Stimulated activated CD4-positive, alpha-beta T cell treated with anti-CD3 and anti-CD28 coated beads, Interleukin-4, amount 100 ng/mL, for 1 hour (primary cell): ENCODE measurements at places on chromosomes 16 and 17.
A peak's percentile ranks its signal among the peaks of the same experiment; 100 is the strongest.

DNA sequence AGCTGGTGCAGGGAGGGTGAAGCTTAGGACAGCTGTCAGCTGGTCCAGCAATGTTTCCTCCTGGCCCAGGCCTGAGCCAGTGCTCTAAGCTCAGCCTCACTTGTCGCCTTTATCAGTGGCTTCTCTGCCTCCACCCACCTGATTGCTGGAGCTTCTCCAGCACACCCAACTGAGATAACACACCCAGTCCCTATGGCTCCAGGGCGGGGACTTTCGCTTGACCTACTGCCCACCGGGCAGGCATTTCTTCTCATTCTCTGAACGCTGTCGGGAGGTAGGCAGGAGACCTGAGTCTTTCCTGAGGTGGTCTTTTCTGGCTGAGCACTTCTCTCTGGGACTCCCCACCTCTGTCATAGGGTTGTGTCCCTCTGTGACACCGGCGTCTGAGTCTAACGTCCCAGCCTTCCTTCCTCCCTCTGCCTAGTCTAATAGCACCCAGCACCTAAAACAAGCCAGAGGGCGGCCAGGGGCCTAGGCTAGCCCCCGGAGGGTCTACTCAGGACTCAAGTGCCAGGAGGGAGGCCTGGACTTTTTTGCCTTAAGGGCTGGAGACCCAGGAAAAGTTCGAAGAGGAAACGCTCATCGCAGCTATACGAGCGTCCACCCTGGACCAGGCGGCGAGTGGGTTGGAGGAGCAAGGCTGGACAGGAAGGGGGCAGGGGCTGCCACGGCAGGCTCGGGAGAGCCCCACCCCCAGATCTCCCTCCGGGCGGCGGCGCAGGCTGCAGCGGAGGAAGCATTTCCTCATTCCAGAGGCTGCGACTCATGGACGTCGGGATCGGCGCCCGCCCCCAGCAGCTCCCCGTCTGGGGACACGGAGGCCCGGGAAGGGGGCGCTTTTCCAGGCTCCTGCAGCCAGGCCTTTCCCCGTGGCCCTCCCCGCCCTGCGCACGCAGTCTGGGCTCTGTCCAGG lies 756 bp downstream of the TAX1BP3 start:
- DNase-seq = peak; percentile 14

- DNase-seq = no peak
Observed at GRCh38 chr17:7867881-7868329, 10.1 kb downstream of the CYB5D1 start.

DNA sequence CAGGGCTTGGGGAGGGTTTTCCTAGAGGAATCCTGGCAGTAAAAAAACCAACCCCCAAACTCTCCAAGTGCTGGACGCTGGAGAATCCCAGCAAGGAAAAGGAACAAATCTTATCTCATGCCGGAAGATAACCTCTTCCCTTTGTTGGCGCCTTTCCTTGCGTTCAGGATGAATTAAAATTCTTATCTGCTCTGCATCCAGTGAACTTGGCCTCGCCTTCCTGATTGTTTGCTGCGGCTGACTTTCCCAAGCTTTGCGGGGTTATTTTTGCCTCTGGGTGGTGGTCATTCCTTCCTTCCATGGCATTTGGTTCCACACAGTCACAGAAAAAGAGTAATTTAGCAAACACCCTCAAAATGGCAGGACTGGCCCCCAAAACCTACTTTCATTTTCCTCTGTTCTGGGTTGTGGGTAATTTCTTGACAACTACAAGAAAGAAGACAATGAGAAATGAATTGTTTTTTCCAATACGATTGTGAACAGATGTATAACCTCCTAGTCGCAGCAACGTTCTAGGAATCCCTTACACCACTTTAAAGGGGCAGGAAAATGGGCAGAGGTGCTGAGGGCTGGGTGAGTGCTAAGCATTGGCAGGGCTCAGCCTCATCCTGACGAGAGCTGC lies 77.8 kb downstream of the MRC2 start:
- DNase-seq = no peak

DNA sequence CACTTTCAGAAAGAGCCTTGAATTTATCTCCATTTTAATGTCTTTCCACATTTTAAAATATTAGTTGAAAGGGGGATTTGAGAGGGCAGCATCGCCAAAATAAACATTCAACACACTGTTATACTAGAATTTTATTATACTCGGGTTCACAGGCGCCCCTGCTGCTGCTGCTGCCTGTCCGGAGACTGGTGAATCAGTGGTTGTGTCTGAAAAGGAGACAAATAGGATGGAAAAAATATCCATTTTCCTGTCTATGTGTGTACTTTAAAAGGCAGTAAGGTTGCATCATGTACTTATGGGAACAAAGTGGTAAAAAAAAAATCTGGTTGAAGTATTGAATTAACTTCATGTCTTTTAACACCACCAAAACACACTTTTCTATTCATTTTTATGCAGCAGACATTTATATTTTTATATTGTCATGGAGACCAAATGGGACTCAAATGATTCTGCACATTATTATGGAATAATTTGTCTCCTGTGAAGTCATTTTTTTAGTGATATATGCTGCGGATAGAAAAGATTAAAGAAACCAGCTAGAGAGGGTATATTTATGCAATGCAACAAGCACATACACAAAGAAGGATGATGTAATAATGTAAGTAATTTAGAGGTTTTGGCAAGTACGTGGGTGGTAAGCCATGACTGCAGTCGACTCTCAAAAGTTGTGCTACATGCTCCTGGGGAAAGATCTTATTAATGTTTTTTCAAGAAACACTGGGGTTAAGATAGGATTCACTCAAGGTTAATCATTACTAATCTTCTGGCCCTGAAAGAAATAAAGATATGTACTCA lies 759.0 kb upstream of the SOX9 start:
- DNase-seq = no peak

GRCh38 chr17:32927724-32928585 lies at the start of gene TMEM98:
TSS of gene TMEM98 (plus strand) at chr17:32928153. CDS start at chr17:32931529, 3,376 bp downstream.
- peak; percentile 5 for DNase-seq

- no peak for DNase-seq
Observed at GRCh38 chr16:11071829-11072228, 127.5 kb downstream of the CLEC16A start.

DNA sequence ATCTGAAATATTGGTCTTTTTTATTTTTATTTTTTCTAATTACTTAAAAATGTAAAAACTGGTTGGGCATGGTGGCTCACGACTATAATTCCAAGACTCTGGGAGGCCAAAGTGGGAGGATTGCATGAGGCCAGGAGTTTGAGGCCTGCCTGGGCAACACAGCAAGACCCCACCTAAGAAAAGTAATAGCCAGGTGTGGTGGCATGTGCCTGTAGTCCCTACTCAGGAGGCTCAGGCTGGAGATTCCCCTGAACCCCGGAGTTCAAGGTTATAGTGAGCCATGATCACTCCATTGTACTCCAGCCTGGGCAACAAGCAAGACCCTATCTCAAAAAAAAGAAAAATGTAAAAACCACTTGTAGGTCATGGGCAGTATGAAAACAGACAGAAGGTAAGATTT lies 36.8 kb upstream of the CDH3 start:
- no peak for DNase-seq

GRCh38 chr16:88264641-88265285 lies 118.0 kb upstream of the ZNF469 start:
- peak; percentile 50 for DNase-seq

- DNase-seq = no peak
Observed at GRCh38 chr16:59567496-59567895, 833.4 kb upstream of the GOT2 start.

- peak; percentile 81 for DNase-seq
Observed at GRCh38 chr17:35930211-35931065, at the start of gene RDM1. TSS of gene RDM1 (minus strand) at chr17:35930773. CDS start at chr17:35930727, 46 bp downstream.

DNA sequence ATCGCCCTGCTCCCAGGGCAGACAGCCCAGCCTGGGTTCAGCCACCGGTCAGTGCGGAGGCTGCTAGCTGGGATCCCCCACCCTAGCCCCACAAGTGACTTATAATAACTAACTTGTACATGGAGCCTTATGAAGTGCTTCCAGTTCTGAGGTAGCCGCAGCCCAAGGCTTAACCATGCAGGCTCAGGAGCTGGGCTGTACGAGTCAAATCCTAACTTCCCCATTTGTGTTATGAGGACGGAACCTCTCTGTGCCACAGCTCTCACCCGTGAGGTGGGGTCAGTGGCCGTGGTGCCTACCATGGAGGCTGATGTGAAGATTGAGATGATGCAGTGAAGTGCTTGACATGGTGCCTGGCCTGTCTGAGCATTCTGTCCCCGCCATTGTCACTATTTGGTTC lies 27.8 kb upstream of the GOSR2 start:
- DNase-seq = no peak

GRCh38 chr16:4574919-4575705 lies 19.0 kb downstream of the C16orf96 start:
- no peak for DNase-seq

GRCh38 chr17:6035801-6036394 lies 34.3 kb upstream of the WSCD1 start:
- no peak for DNase-seq

GRCh38 chr17:17663160-17664063 lies 17.8 kb upstream of the RAI1 start:
- peak; percentile 68 for DNase-seq

- DNase-seq = no peak
Observed at GRCh38 chr16:29023279-29024277, 38.7 kb downstream of the LAT start.

GRCh38 chr17:48841395-48841831 lies 10.6 kb downstream of the CALCOCO2 start:
- DNase-seq = no peak

GRCh38 chr16:27434141-27435051 lies 32.4 kb downstream of the IL21R start:
- no peak for DNase-seq

DNA sequence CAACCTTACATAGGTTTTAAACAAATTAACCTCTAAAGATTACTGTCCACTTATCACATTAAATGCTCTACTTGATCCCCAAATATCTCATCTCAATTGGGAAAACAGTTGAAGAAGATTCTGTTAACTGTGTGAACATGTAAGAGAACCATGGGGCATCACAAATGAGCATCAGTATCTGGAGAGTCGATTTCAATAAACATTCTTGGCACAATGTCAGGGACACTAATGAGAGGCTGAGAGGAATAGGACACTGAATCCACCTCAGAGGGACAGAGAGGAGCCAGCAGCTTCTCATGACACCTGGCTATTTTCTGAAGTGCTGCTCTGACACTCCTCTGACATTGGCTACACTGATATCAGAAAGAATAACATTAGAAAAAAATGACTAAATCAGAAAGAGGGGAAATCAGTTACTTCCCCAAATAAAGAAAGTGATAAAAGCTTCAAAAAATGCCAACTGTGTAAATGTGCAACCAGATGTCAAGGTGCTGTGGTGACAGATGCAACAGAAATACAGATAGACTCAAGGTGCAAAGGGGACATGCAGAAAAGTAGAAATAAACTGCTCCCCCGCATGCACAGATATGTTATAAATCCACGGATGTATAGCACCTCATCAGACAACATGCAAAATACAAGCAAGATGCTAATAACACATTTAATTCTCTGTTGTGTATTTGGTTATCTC lies 67.4 kb downstream of the SNX11 start:
- DNase-seq = no peak

GRCh38 chr16:23290189-23291062 lies 11.7 kb upstream of the SCNN1B start:
- DNase-seq = no peak

DNA sequence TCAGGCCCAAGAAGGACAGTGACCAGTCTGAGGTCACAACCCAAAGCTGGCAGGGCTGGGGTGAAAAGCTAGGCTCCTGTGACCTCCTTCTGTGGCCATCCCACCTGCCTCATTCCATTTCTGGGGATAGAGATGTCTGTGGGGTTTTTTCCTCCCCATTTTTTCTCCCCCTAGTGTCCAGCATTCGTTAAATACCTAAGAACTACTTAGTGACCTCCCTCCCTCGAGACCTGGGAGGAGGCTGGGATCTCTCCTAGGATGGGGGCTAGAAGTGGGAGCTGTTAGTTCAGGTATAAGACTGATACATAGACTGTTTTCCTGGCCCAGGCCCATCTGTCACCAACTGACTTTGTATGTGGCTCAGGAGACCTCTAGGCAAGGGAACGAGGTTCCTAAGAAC lies 20.5 kb upstream of the STAC2 start:
- DNase-seq = no peak

- no peak for DNase-seq
Observed at GRCh38 chr17:45433159-45433535, 477 bp upstream of the ARHGAP27 start.

DNA sequence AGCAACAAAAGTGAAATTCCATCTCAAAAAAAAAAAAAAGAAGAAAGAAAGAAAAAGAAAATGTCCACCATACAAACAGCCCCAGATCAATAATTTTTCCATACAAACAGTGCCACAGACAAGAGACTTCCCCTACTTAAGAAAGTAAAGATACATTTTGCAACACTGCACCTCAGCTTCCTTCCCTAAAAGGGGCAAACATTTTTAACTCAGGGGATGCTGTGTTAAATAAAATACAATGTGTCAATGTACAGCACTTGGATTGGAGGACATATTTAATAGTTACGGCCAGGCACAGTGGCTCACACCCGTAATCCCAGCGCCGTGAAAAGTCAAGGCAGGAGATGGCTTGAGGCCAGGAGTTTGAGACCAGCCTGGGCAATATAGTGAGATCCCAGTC lies 22.3 kb downstream of the MYH11 start:
- DNase-seq = no peak

DNA sequence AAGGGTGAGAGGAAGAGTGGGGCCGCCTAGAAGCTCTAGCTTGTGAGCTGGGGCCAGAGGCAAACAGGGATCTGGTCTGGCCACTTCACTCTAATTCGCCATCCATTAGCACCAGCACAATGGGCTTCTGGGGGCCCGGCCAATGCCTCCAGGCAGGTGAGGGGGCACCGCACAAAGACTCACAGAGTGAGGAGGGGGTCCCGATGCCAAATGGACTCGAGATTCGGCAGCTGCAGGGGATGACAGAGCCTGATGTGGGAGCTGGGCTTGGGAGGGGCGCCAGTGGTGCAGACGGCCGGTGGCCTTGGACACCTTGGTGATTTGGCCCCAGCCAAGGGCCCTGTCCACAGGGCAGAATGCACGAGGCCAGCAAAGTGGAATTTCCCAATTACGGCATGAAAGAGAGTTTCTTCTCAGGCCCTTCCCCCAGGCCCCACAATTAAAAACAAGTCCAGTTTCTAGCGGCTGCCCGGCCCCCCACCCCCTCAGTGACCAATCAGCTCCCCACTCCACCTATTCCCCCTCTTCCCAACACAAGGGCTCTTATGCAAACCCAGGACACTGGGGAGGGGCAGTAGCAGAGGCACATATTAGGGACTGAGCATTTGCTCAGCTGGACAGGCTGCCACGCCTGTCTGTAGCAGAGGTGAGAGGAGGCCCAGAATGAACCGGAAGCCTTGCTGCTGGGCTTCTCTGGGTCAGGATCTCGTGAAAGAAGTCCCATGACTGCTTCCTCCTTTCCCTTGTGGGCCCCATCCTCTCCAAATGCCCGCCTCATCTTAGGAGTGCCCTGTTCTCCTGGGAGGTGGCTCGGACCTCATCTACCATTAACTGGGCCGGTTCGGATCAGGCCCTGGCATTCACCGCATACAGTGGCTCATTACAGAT lies 39.4 kb upstream of the MTSS2 start:
- no peak for DNase-seq

GRCh38 chr16:46947900-46948547 lies 25.4 kb downstream of the DNAJA2 start:
- DNase-seq = peak; percentile 13

- DNase-seq = no peak
Observed at GRCh38 chr17:227078-227945, 45.9 kb upstream of the DOC2B start.

- no peak for DNase-seq
Observed at GRCh38 chr16:89246383-89246902, 28.9 kb downstream of the ZNF778 start.

- no peak for DNase-seq
Observed at GRCh38 chr16:67477960-67478554, 2.9 kb downstream of the ATP6V0D1 start.
